ENCODE measurements at places on chromosomes 5 and 9. TPM values are rescaled to one million over a fixed set of nuclear protein-coding genes. Genes with fewer than 3 reads are reported as not detected.

The TPD52L3 gene
- not detected for total RNA-seq

The IFT74 gene
- 12.6 TPM for total RNA-seq

The IGFBPL1 gene
- 48.3 TPM for total RNA-seq

The DELE1 gene
- 58.6 TPM for total RNA-seq

The SPATA9 gene
- total RNA-seq: 2.0 TPM

The PDLIM4 gene
- total RNA-seq: 132 TPM

The GRM6 gene
- not detected for total RNA-seq

The PCDHGB7 gene
- 7.5 TPM for total RNA-seq

The RBM27 gene
- total RNA-seq: 21.1 TPM

The GLDC gene
- not detected for total RNA-seq

The MEGF9 gene
- 10.0 TPM for total RNA-seq

The SFXN1 gene
- 115 TPM for total RNA-seq

The PCDHB5 gene
- 0.54 TPM for total RNA-seq

The DTWD2 gene
- 5.0 TPM for total RNA-seq

The TRPM3 gene
- 0.39 TPM for total RNA-seq

The SPATA31E1 gene
- not detected for total RNA-seq

The TXNDC8 gene
- not detected for total RNA-seq

The GPR150 gene
- total RNA-seq: not detected

The NADK2 gene
- total RNA-seq: 25.1 TPM

The SLC36A2 gene
- total RNA-seq: not detected

The SEMA5A gene
- total RNA-seq: 351 TPM

The BTNL8 gene
- not detected for total RNA-seq

The TENT4A gene
- 25.1 TPM for total RNA-seq

The TRPM6 gene
- total RNA-seq: not detected

The GADD45G gene
- 51.4 TPM for total RNA-seq

The MOB3B gene
- 27.4 TPM for total RNA-seq

The NEURL1B gene
- 0.79 TPM for total RNA-seq

The HACD4 gene
- 25.9 TPM for total RNA-seq

The SLC22A4 gene
- 4.3 TPM for total RNA-seq

The ARHGEF37 gene
- total RNA-seq: 3.7 TPM

The SV2C gene
- not detected for total RNA-seq

The ALDH1A1 gene
- not detected for total RNA-seq

The PTPN3 gene
- 47.1 TPM for total RNA-seq

The GFPT2 gene
- total RNA-seq: 4.3 TPM

The SLC27A6 gene
- 86.0 TPM for total RNA-seq

The TEX48 gene
- not detected for total RNA-seq

The ERMP1 gene
- total RNA-seq: 13.0 TPM

The TRAF1 gene
- 2.4 TPM for total RNA-seq

The CORO2A gene
- total RNA-seq: 2.0 TPM

The PRUNE2 gene
- 4.7 TPM for total RNA-seq

The GABRA1 gene
- not detected for total RNA-seq

The ENTPD8 gene
- not detected for total RNA-seq

The TPPP gene
- not detected for total RNA-seq

The SH3GL2 gene
- total RNA-seq: not detected

Data from placental epithelial cell (primary cell).